Aortic smooth muscle cell (primary cell): ENCODE measurements at places on chromosomes 1 and 21. TPM values are rescaled to one million over a fixed set of nuclear protein-coding genes. Genes with fewer than 3 reads are reported as not detected.

Gene CRP
- not detected in 2 replicates for total RNA-seq

Gene TCEA3
- total RNA-seq = 14.0 and 20.3 TPM in 2 replicates

Gene GJA4
- total RNA-seq = 1.1 and 1.6 TPM in 2 replicates

Gene NPHS2
- total RNA-seq = not detected in 2 replicates

Gene FAM151A
- total RNA-seq = not detected in 2 replicates

Gene CDCP2
- total RNA-seq = not detected in 2 replicates

Gene RCC2
- 19.8 and 27.2 TPM in 2 replicates for total RNA-seq

Gene LCE1D
- not detected in 2 replicates for total RNA-seq

Gene LCA5L
- total RNA-seq = 1.3 and 1.8 TPM in 2 replicates

Gene KCNK2
- total RNA-seq = 2.8 and 9.5 TPM in 2 replicates

Gene ARHGEF11
- total RNA-seq = 30.0 and 34.9 TPM in 2 replicates

Gene IGSF8
- 29.0 and 30.9 TPM in 2 replicates for total RNA-seq

Gene CDC42SE1
- total RNA-seq = 54.8 and 56.1 TPM in 2 replicates

Gene HOOK1
- 0.06 TPM in 1 of 2 replicates, not detected in the other for total RNA-seq

Gene CCDC24
- 4.0 and 4.8 TPM in 2 replicates for total RNA-seq

Gene SELL
- 0.79 and 0.81 TPM in 2 replicates for total RNA-seq

Gene ASTN1
- total RNA-seq = under 0.01 TPM in 1 of 2 replicates, not detected in the other

Gene RGS7
- 0.40 and 0.81 TPM in 2 replicates for total RNA-seq

Gene CELA2A
- total RNA-seq = not detected in 2 replicates

Gene AIRE
- under 0.01 TPM in 1 of 2 replicates, not detected in the other for total RNA-seq

Gene ADAMTS4
- total RNA-seq = 4.2 and 7.5 TPM in 2 replicates

Gene DISP3
- total RNA-seq = not detected in 2 replicates

Gene CENPF
- total RNA-seq = 35.3 and 43.2 TPM in 2 replicates

Gene COL8A2
- 5.7 and 5.9 TPM in 2 replicates for total RNA-seq

Gene SMPDL3B
- not detected in 2 replicates for total RNA-seq

Gene PARP1
- total RNA-seq = 49.8 and 70.8 TPM in 2 replicates

Gene HSPA6
- total RNA-seq = 0.26 and 0.62 TPM in 2 replicates

Gene CD1D
- total RNA-seq = under 0.01 TPM in 1 of 2 replicates, not detected in the other

Gene CYP4A11
- total RNA-seq = 0.13 TPM in 1 of 2 replicates, not detected in the other

Gene DAB1
- total RNA-seq = under 0.01 TPM in 1 of 2 replicates, not detected in the other

Gene MYBPH
- total RNA-seq = 0.06 TPM in 1 of 2 replicates, not detected in the other

Gene HAO2
- not detected in 2 replicates for total RNA-seq

Gene SYCP1
- not detected in 2 replicates for total RNA-seq

Gene OR2M3
- not detected in 2 replicates for total RNA-seq

Gene LIN28A
- total RNA-seq = not detected in 2 replicates

Gene OR4F29
- 0.25 and 0.26 TPM in 2 replicates for total RNA-seq

Gene FCGR1A
- 0.37 and 0.40 TPM in 2 replicates for total RNA-seq

Gene CCDC30
- total RNA-seq = 1.2 and 2.8 TPM in 2 replicates

Gene RBP7
- total RNA-seq = 0.19 TPM in 1 of 2 replicates, not detected in the other

Gene CADM3
- 0.13 TPM in 1 of 2 replicates, not detected in the other for total RNA-seq

Gene KCND3
- under 0.01 and 0.26 TPM in 2 replicates for total RNA-seq

Gene TSTD1
- 12.3 and 26.7 TPM in 2 replicates for total RNA-seq

Gene NR5A2
- total RNA-seq = 0.12 and 0.13 TPM in 2 replicates

Gene OR2AK2
- total RNA-seq = not detected in 2 replicates

Gene S100A7A
- not detected in 2 replicates for total RNA-seq

Gene ABCG1
- total RNA-seq = 2.1 and 3.3 TPM in 2 replicates

Gene CTTNBP2NL
- 14.4 and 20.7 TPM in 2 replicates for total RNA-seq

Gene PEAR1
- 7.8 and 15.9 TPM in 2 replicates for total RNA-seq

Gene SUSD4
- total RNA-seq = not detected in 2 replicates

Gene PGLYRP3
- total RNA-seq = not detected in 2 replicates

Gene TAS1R1
- total RNA-seq = 0.40 and 0.44 TPM in 2 replicates

Gene FBLIM1
- total RNA-seq = 70.9 and 129 TPM in 2 replicates

Gene PPIAL4G
- 0.06 TPM in 1 of 2 replicates, not detected in the other for total RNA-seq

Gene LYPD8
- not detected in 2 replicates for total RNA-seq

Gene MCOLN3
- total RNA-seq = 3.4 and 5.3 TPM in 2 replicates

Gene C1QTNF12
- 0.40 and 0.75 TPM in 2 replicates for total RNA-seq
